ENCODE measurements at places on chromosomes 12 and 14. TPM values are rescaled to one million over a fixed set of nuclear protein-coding genes. Genes with fewer than 3 reads are reported as not detected.

POTEM gene
- total RNA-seq, result not detected

CLEC2A gene
- not detected for total RNA-seq

RFX4 gene
- not detected for total RNA-seq

C14orf132 gene
- 0.34 TPM for total RNA-seq

PIANP gene
- total RNA-seq, result 0.12 TPM

ALDH1L2 gene
- 0.27 TPM for total RNA-seq

MAP3K9 gene
- 5.8 TPM for total RNA-seq

CYP27B1 gene
- 3.2 TPM for total RNA-seq

FOXM1 gene
- total RNA-seq, result 67.5 TPM

IL31 gene
- total RNA-seq, result not detected

EPYC gene
- total RNA-seq, result 0.17 TPM

SMIM41 gene
- not detected for total RNA-seq

CEP170B gene
- 9.1 TPM for total RNA-seq

C12orf50 gene
- total RNA-seq, result not detected

ING4 gene
- 37.8 TPM for total RNA-seq

Measured in M059J (cell line).